ENCODE measurements at places on chromosomes 4 and X.

DNA sequence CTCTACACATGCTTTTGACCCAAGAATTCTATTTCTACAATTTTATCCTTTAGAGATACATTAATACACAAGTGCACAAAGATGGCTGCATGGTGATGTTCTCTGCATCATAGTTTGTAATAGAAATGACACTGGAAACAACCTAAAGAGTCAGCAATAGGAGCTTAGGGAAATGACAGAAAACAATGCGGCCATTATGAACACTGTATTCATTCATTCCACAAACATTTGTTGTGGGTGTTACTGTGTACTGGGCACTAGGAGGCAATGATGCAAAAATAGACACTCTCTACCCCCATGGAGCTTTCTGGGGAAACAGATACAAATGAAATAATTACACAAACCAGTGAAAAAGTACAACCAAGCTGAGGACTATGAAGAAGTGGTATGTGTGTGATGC is 32.0 kb downstream of the IDS start:
- DNase-seq = no peak

- DNase-seq = no peak
These were observed 157.4 kb downstream of the PTTG2 start for GRCh38 chr4:38117591-38117990.

DNA sequence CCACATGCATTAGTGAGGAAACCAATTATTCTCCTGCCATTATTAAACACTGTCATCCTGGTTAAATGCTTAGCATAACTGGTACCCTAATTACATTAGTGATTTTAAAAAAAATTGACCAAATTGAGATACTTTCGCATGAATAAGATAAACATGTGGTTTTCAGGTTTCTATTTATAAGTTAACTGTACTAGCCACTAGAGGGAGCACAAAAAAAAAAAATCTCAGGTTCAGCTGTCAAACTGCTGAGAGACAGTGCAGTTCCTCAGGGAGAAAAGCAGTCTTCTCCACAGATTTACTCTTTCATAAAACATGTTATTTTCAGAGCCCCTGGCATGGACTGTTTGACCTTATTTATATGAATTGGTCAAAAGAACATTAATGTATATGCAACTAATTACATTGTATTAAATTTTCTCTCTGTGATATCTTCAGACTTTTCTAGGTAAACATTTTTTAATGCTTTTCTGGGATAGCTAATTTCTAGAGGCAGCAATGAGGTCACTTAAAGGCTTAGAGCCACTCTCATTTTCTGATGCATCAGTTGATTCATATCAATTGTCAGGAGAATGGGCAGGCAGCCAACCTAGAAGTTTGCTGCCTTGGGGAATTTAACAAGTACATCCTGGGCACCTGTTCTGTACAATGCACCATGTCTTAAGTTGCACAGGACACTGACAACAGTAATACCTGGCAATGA is 167.5 kb downstream of the CDS1 start:
- DNase-seq = no peak

- DNase-seq = no peak
These were observed 290.0 kb upstream of the DIAPH2 start for GRCh38 chrX:96394598-96394997.

- DNase-seq = no peak
These were observed 697.5 kb upstream of the GNPDA2 start for GRCh38 chr4:45423896-45424295.

GRCh38 chr4:138049355-138049754 is 192.8 kb downstream of the SLC7A11 start:
- no peak for DNase-seq

- no peak for DNase-seq
These were observed 1.2 kb downstream of the EIF1AX start for GRCh38 chrX:20140420-20140819.

All from WTC11 (cell line).